Osteoblast (primary cell): ENCODE measurements at places on chromosomes 1 and 21. TPM values are rescaled to one million over a fixed set of nuclear protein-coding genes. Genes with fewer than 3 reads are reported as not detected.
A peak's percentile ranks its signal among the peaks of the same experiment; 100 is the strongest.

GRCh38 chr21:32717851-32718316 lies 9.9 kb downstream of the SYNJ1 start:
- no peak for DNase-seq

- DNase-seq: peak; percentile 66
These were observed 97.0 kb upstream of the C1orf174 start for GRCh38 chr1:3996846-3997705.

Gene E2F2
- total RNA-seq: under 0.01 and 0.29 TPM in 2 replicates

Gene SDHC
- 20.3 and 26.5 TPM in 2 replicates for total RNA-seq

DNA sequence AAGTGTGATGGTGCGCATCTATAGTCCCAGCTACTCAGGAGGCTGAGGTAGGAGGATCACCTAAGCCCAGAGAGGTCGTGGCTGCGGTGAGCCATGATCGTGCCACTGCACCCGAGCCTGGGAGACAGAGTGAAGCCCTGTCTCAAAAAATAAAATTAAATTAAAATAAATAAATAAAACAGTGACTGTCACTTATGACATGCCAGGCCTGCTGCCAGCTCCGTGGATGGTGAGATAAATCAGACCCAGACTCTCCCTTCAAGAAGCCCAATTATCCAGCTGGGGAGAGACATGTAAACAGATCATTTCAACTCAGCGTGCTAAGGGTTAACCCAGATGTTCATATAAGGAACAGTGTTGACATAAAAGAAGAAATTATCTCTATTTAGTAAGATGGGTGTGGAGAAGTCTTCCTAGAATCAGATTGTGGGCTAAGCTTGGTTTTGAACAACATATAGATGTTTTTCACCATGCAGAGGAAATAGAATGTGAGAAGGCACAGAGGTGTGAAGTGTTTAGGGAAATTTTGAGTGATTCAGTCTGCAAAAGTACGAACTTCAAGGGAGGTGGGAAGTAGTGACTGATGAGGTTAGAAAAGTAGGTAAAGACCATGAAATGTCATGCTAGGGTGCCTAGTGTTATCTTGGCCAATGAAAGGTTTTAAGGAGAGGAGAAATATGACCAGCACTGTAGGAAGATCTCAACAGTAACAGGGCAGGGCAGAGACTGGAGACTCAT lies 18.3 kb downstream of the YARS1 start:
- DNase-seq: no peak
